ENCODE measurements at places on chromosomes 3 and 15.

- no peak for DNase-seq
Observed at GRCh38 chr3:174051191-174051590, 653.6 kb downstream of the NLGN1 start.

GRCh38 chr3:123533554-123534159, 51.2 kb downstream of the HACD2 start:
- no peak for DNase-seq

- no peak for DNase-seq
Observed at GRCh38 chr3:104359546-104359945, 1007.2 kb upstream of the ALCAM start.

DNA sequence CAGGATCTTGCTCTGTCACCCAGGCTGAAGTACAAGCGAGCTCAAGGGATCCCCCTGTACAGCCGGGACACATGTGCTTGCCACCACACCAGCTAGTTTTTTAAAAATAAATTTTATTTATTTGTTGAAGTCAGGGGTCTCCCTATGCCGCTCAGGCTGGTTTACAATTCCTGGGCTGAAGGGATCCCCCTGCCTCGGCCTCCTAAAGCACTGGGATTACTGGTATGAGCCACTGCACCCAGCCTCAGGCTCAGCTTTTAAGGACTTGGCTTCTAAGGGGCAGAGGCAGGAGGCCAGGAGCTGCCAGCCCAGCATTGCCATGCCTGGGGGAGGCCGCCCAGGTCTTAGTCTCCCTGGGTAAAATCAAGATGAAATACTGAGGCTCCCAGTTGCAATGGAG, 37.3 kb downstream of the HCN4 start:
- no peak for DNase-seq

GRCh38 chr15:78767331-78767951, 43.8 kb downstream of the ADAMTS7 start:
- DNase-seq, result no peak

GRCh38 chr3:23667536-23668429, 138.0 kb upstream of the UBE2E1 start:
- no peak for DNase-seq

GRCh38 chr15:85104584-85104983, 122.9 kb downstream of the PDE8A start:
- DNase-seq, result no peak

DNA sequence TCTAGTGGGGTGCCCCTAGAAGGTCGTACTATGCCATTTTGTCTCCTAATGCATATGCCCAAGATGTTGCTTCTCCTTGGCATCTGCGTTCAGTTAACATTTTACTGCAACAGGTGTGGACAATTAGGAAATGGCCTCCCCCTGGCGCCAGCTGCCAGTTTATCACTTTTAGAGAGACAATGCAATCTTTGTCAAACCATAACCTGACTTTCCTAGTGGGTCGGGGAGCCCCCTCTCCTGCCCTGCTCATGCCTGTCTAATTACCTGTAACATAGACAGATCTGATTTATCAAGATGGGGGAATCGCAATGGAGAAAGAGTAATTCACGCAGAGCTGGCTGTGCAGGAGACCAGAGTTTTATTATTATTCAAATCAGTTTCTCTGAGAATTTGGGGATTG, 353.7 kb upstream of the SGO1 start:
- no peak for DNase-seq

DNA sequence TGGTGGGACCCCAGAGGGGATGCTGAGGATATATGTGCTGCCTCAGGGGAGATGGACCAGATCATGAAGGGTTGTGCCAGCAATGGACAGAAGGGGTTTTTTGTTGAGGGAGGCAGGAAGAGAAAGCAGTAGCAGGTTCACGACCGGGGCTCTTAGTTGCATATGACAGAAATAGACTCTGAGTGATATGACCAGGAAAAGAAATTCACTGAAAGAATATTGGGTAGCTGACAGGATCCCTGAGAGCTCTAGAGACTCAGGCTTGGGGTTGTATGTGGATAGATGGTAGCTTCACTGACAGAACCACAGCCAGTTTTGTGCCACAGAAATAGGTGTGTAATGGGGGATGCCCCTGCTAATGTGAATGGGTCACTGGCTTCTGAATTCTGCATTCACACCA, 241.6 kb downstream of the ZNF621 start:
- no peak for DNase-seq

DNA sequence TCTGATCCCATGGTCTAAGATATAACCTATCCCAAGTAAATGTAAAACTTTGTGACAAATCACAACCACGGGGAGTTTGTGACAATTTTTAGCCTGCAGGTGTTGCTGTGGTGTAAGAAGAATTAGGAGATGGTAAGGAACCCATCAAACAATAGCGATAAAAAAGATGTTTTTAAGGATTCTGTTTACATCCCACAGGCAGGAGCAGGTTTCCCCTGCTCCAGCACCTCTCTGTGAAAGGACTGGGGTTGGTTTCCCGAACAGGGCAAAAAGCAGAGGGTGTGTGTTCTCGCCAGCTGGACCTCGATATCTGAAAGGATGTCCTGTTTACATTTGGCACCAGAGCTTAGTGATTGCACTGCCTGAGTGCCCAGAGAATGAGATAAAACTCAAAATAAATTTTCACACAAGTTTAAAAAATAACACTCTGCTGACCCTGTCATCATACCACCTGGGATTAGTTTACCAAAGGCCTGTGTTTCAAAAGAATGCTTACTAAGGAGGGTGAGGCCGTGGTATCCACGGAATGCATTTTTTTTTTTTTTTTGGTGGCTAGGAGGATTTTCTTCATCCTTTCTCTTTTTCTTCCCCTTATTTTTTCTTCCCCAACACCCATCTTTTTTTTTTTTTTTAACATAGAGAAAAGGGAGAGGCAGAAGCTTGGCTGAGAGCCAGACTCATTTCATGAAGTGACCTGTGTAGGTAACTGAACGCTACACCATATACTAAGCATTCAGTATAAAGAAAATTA, 151.8 kb upstream of the DPH6 start:
- no peak for DNase-seq

DNA sequence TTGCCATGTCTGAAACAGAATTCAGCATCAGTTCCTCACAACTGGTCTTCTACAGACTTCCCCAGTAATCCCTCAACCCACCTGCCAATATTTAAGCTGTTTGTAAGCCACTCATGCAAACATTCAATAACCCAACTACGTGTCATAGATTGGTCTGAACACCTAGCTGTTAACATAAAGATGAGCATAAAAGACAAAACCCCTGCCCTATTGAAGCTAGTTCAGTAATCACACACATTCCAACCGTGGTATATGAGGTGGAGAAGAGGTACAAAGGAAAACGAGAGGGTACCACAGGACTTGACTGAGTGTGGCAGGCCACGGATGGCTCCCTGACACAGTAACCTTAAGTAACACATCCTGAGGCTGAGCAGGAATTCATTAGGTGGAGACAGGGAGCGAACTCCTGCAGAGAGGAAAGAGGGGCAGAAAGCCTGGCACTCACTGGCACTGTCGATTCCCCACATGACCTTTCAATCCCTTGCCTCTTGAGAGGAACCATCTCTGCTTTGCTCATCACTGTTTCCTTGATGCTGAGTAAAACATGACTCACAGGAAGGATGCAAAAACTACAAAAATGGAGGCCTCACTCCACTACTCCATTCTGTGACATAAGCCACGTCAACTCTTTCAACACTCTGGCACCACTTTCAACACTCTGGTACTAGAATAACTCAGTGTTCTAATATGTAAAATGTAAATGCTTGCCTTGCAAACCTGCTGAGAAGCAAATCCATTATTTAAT, 31.3 kb downstream of the RPN1 start:
- DNase-seq, result no peak

DNA sequence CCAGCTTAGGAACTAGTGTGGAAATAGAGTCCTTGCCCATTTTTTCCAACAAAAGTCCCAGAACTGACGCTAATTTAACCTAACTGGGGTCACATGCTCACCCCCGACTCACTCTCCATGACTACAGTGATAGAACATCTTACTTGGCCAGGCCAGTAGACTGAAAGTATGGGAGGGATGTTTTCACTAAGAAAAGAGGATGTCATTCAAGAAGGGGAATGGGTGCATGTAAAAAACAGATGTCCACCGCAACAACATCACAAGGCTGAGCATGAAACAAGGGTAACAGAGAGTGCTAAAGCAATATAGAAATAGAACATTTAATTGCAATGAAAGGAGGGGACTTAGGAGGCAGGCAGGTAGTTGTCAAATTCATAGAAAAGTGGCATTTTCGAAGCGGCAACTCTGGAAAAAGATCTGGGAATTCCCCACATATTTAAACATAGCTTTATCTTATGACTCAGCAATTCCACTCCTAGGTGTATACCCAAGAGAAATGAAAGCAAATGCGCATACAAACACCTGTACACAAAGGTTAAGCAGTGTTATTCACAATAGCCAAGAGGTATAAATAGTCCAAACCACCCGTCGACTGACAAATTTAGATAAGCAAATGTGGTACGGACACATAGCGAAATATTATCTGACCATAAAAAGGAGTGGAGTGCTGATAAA, 41.1 kb upstream of the UBE2E2 start:
- DNase-seq, result no peak

DNA sequence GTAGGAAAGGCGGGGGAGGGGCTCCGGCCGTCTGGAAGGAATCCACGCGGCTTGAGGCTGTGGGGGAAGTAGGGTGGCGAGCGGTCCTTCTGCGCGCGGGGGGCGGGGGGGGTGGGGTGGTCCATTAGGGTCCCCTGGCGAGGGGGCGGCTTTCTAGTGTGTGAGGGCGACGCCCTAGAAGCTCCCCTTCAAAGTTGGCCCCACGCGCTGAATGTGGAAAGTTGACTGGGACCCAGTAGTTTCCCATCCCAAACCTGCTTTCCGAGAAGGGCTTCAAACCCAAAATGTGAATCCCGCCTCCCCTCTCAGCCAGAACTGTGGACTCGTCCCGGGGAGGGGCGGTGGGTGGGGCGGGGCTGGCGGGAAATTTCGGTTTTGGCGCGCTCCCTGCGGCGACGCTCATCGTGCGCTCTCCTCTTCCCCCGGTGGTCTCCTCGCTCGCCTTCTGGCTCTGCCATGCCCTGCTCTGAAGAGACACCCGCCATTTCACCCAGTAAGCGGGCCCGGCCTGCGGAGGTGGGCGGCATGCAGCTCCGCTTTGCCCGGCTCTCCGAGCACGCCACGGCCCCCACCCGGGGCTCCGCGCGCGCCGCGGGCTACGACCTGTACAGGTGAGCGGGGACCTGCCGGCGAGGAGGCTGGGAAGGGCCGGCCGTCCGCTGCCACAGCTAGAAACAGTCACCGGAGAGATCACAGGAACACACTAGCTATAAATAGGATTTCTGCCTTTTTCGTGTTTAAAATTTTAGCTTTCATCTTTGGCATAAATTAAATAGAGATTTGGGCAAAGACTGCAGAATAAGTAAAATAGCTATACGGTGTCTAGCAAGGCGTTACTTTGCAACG, 790 bp downstream of the DUT start:
- peak; percentile 52 for DNase-seq

DNA sequence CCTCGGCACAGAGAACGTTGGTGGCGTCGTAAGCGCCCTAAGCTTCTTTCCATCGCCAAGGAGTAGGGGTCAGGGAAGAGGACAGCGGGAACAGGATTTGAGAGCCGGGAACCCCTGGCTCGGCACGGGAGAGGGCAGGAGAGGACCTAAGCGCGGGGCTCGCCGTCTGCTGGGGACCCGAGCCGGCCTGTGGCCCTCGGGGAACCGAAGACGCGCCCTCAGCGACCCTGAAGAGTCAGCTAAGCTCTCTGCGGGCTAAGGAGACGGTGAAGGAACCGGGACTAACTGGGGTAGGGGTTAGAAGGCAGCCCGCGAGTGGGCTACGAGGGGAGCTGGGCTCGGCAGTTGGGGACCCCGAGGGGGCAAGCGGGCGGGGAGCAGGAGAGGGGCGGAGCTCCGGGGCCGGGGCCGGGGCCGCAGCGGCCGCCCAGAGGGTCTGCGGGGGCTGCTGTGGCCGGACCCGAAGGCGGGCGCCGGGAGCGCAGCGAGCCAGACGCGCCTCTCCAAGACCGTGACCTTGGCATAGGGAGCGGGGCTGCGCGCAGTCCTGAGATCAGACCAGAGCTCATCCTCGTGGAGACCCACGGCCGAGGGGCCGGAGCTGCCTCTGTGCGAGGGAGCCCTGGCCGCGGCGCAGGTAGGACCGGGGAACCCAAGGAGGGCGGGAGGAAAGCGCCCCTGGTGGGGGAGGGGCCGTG, 574 bp downstream of the CASR start:
- DNase-seq, result no peak

DNA sequence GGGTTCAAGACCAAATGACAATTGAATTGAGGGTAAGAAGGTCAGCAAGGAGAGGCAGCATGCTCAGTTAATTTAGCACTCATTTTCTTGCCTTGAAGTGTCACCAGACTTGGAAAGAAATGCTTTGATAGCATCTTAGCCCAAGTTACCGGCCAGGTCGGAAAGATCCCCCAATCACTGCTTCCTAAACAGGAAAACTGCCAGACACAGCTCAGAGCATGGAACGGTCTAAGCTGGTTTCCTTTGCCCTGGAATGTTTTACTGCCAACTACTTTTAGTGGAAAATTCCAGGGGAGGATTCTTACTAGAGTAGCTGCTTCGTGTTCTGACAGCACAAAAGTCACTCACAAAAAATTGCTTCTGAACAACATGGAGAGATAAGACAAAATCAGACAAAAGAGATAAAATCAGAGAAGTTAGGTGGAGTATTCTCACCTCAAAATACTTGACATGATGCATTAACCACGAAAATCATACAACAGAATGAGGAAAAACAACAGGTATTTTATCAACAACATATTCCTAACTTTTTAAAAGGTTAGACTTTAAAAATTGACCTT, 65.5 kb downstream of the CCR4 start:
- DNase-seq, result no peak

DNA sequence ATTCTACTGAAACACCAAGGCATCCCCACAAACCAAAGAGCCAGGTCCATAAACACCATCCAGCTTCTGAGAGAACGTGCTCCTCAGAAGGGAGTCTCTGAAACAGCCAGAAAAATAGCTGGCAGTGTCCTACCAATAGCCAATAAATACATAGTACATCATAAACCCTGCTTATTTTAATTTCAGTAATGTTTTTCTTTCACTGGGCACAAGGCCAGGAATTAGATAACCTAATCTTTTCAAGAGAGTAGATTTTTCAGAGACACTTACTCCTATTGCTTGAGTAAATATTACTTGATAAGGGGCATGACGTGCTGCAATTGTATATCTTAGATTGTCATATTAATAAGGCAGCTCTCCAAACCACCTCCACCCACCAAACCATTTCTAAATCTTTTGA, 22.7 kb downstream of the GADL1 start:
- no peak for DNase-seq
